ENCODE measurements at places on chromosomes 6 and 20. TPM values are rescaled to one million over a fixed set of nuclear protein-coding genes. Genes with fewer than 3 reads are reported as not detected.

DNA sequence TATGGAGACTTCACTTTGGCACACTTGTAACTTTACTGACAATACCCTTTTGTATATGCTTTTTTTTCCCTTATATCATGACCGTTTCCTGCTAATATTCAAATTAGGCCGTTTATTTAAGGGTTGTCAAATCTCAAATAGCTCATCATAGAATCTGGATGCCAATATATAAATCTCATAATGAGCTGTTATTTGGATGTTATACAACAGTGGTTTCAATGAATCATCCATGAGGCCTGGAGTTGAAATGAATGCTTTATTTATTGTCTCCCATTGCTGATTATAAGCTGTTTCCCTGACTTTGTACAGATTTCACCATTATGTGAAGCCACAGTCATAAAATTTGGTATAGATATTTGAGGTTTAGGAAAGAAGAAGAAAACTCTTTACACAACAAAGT, 256.1 kb downstream of the PLCB1 start:
- H3K36me3 ChIP-seq, result no peaks in the 10 kb centered on the region
- no peak overlapping the region for H3K27ac ChIP-seq
- H3K27me3 ChIP-seq, result no peaks in the 10 kb centered on the region
- H3K4me3 ChIP-seq, result no peak overlapping the region
- peaks cover 17% of the 10 kb centered on the region for H3K4me1 ChIP-seq
- no peak for DNase-seq

- H3K27me3 ChIP-seq, result no peaks in the 10 kb centered on the region
- no peak overlapping the region for H3K4me3 ChIP-seq
- peaks cover 6% of the 10 kb centered on the region for H3K36me3 ChIP-seq
- no peak overlapping the region for H3K27ac ChIP-seq
- DNase-seq, result no peak
Measured at GRCh38 chr6:45722876-45723275, 292.8 kb downstream of the CLIC5 start.

The RBL1 gene
- total RNA-seq, result 58.3 TPM

The COX4I2 gene
- not detected for total RNA-seq

- no peaks in the 10 kb centered on the region for H3K36me3 ChIP-seq
- no peak overlapping the region for H3K27ac ChIP-seq
- H3K4me1 ChIP-seq, result no peaks in the 10 kb centered on the region
- DNase-seq, result no peak
- no peak overlapping the region for H3K4me3 ChIP-seq
Measured at GRCh38 chr6:160956300-160957035, 35.1 kb upstream of the MAP3K4 start.

DNA sequence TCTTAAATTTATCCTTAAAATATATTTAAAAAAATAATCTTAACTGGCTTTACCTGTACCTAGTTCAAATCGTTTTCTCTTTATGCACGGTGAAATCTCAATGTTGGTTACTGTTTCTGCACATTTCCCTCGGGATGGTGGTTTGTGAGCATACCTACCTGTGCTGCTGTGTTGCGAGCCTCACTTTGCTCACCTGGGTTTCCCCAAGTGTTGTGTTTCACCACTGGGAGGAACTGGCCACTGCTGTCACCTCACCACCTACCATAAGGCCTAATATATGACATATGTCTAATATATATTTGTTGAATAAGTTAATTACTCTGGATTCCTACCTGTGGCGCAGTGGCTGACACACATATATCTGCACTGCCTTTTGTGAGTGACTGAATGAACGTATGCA, 493.5 kb upstream of the FLRT3 start:
- H3K4me1 ChIP-seq, result no peaks in the 10 kb centered on the region
- no peak overlapping the region for H3K27ac ChIP-seq
- H3K27me3 ChIP-seq, result no peaks in the 10 kb centered on the region
- DNase-seq, result no peak
- H3K36me3 ChIP-seq, result no peaks in the 10 kb centered on the region
- no peak overlapping the region for H3K4me3 ChIP-seq

The SLC22A7 gene
- total RNA-seq, result not detected

DNA sequence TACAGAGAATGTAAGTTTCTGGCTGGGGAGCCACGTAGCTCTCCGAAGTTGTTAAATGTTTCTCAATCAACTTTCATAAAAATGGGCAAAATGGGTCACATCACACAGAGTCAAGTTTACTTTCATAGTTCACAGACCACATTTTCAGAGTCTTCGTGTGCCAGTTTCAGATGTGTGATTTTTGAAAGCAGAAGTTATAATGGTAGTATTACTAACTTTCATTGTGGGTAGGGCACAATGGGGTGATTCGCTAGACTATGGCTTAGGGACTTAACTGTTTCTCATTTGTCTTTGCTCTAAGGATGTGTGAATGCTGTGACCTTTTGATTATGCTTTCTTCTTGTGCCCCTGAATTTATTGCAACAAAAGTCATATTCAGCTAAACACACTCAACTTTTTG, 109.0 kb upstream of the SUPT3H start:
- H3K27me3 ChIP-seq, result no peaks in the 10 kb centered on the region
- H3K4me3 ChIP-seq, result peak overlapping the region; percentile 50
- H3K4me1 ChIP-seq, result peaks cover 3% of the 10 kb centered on the region
- H3K27ac ChIP-seq, result no peak overlapping the region

The TBC1D32 gene
- total RNA-seq, result 11.8 TPM

The PLCB4 gene
- total RNA-seq, result not detected

DNA sequence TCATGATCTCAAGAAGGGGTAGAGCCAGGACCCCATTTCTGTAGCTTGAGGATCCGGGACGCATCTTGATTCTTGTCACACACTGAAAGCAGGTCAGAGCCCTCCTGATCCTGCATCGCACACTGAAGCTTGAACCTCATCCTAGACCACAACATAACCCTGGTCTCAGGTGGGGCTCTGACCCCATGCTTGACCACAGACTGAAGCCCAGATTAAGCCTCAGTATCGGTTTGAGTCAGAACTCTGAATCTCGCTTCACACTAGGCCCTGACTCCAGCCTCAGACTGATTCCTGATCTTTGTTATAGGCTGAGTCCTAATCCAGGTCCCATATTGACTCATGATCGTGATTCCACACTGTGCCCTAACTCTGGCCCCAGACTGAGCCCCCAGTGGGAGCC, 8.5 kb upstream of the RSPO4 start:
- no peak for DNase-seq
- no peaks in the 10 kb centered on the region for H3K4me1 ChIP-seq
- no peaks in the 10 kb centered on the region for H3K36me3 ChIP-seq
- no peak overlapping the region for H3K27ac ChIP-seq
- H3K27me3 ChIP-seq, result peaks cover 7% of the 10 kb centered on the region

GRCh38 chr6:111086685-111087084, 618 bp upstream of the SLC16A10 start:
- H3K4me3 ChIP-seq, result peak overlapping the region; percentile 64
- no peak for DNase-seq
- peaks cover 54% of the 10 kb centered on the region for H3K27me3 ChIP-seq

GRCh38 chr6:145681965-145682364, 53.4 kb downstream of the EPM2A start:
- H3K36me3 ChIP-seq, result peaks cover 15% of the 10 kb centered on the region
- H3K27ac ChIP-seq, result no peak overlapping the region
- no peaks in the 10 kb centered on the region for H3K4me1 ChIP-seq
- no peaks in the 10 kb centered on the region for H3K27me3 ChIP-seq
- no peak for DNase-seq

- H3K27me3 ChIP-seq, result no peaks in the 10 kb centered on the region
- H3K36me3 ChIP-seq, result peaks cover 6% of the 10 kb centered on the region
- peaks cover 18% of the 10 kb centered on the region for H3K4me1 ChIP-seq
Measured at GRCh38 chr20:23349338-23350195, 1.0 kb upstream of the NXT1 start.

DNA sequence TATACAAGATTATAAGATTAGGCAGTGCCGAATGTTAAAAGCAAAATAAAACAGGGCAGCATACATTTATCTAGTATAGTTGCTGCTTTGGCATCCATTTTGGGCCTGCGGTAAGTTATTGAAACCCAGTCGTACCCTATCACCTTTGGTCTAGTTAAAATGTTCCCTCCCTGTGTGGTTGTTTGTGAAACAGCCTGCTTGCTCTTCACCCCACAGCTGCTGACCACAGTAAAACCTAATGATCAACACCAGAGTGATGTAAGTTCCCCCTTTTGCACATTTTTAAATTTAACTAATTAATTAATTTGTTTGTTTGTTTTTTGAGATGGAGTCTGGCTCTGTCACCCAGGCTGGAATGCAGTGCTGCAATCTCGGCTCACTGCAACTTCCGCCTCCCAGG, 50.3 kb upstream of the TXNDC5 start:
- no peaks in the 10 kb centered on the region for H3K27me3 ChIP-seq
- no peaks in the 10 kb centered on the region for H3K4me1 ChIP-seq
- H3K36me3 ChIP-seq, result no peaks in the 10 kb centered on the region
- no peak for DNase-seq

The BAG2 gene
- 3.3 TPM for total RNA-seq

GRCh38 chr20:1448081-1448620, 18.5 kb downstream of the NSFL1C start:
- no peaks in the 10 kb centered on the region for H3K4me1 ChIP-seq
- no peak overlapping the region for H3K27ac ChIP-seq
- no peak for DNase-seq

The MEP1A gene
- not detected for total RNA-seq

DNA sequence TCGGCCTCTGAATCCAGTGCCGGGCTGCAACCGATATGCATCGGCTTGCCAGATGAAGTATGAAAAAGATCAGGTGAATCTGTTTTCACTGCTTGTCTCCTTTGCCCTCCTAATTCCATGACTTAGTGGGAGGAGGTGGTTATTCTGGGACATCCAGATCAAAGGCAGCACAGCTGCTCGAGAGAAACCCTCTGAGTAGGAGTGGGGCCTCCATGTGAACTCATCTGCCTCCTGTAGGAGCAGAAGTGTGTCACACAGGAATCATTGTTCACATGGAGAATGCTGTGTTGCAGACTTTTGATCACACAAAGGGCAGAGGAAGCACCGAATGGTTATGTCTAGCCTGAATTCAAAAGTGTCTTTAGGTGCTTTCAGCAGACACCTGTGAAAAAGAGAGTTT, 73.1 kb upstream of the SLC22A1 start:
- H3K4me3 ChIP-seq, result no peak overlapping the region
- peaks cover 67% of the 10 kb centered on the region for H3K36me3 ChIP-seq
- peaks cover 31% of the 10 kb centered on the region for H3K4me1 ChIP-seq

DNA sequence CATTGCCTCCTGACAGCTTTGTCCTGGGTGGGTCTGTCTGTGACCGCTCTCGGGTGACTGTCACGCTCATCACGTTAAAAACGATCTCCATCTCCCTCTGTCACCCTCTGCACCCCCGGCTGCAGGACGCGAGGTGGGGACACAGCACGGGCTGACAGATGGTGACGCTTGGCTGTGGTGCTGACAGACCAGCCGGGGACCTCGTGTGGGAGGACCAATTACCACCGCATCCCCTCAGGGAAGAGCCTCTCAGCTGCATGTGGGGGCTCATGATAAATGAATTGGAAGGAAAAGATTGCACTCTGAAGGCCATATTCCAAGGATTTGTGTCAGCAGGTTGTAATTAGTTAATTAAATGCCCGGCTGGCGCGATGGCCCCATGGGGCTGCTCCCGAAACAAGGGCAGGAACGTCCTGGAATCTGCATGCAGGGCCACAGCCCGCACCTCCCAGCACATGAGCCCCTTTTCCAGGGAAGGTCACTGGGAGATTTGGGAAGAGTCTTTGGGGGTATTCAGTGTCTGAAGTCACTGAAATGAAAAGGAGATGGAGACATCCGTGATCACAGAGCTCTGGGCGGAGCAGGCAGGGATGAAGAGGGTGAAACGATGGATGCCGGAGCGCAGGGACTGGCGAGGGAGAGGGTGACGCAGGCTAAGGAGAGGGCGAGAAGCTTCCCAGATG, 87.1 kb downstream of the ERMARD start:
- H3K4me3 ChIP-seq, result no peak overlapping the region
- H3K27ac ChIP-seq, result no peak overlapping the region
- H3K36me3 ChIP-seq, result no peaks in the 10 kb centered on the region
- H3K27me3 ChIP-seq, result peaks cover 25% of the 10 kb centered on the region
- no peaks in the 10 kb centered on the region for H3K4me1 ChIP-seq

The INSM1 gene
- total RNA-seq, result not detected

GRCh38 chr6:48511378-48511777, 400.4 kb upstream of the PTCHD4 start:
- peaks cover 4% of the 10 kb centered on the region for H3K36me3 ChIP-seq
- no peak overlapping the region for H3K4me3 ChIP-seq
- H3K27ac ChIP-seq, result no peak overlapping the region
- DNase-seq, result no peak
- H3K4me1 ChIP-seq, result no peaks in the 10 kb centered on the region

The NRSN1 gene
- total RNA-seq, result not detected

The TFB1M gene
- total RNA-seq, result 44.1 TPM

The RHAG gene
- not detected for total RNA-seq

- H3K4me1 ChIP-seq, result peaks cover 13% of the 10 kb centered on the region
- peaks cover 30% of the 10 kb centered on the region for H3K36me3 ChIP-seq
- H3K27me3 ChIP-seq, result no peaks in the 10 kb centered on the region
- peak overlapping the region; percentile 28 for H3K27ac ChIP-seq
- H3K4me3 ChIP-seq, result no peak overlapping the region
Measured at GRCh38 chr6:28900577-28901256, 23.1 kb downstream of the TRIM27 start.

- H3K4me3 ChIP-seq, result no peak overlapping the region
- DNase-seq, result no peak
- no peaks in the 10 kb centered on the region for H3K36me3 ChIP-seq
- no peaks in the 10 kb centered on the region for H3K4me1 ChIP-seq
- H3K27ac ChIP-seq, result no peak overlapping the region
Measured at GRCh38 chr6:84718038-84718955, 46.1 kb downstream of the TBX18 start.

- no peaks in the 10 kb centered on the region for H3K36me3 ChIP-seq
- H3K4me1 ChIP-seq, result no peaks in the 10 kb centered on the region
- no peak overlapping the region for H3K27ac ChIP-seq
- no peaks in the 10 kb centered on the region for H3K27me3 ChIP-seq
Measured at GRCh38 chr6:68473433-68474210, 161.5 kb upstream of the ADGRB3 start.

DNA sequence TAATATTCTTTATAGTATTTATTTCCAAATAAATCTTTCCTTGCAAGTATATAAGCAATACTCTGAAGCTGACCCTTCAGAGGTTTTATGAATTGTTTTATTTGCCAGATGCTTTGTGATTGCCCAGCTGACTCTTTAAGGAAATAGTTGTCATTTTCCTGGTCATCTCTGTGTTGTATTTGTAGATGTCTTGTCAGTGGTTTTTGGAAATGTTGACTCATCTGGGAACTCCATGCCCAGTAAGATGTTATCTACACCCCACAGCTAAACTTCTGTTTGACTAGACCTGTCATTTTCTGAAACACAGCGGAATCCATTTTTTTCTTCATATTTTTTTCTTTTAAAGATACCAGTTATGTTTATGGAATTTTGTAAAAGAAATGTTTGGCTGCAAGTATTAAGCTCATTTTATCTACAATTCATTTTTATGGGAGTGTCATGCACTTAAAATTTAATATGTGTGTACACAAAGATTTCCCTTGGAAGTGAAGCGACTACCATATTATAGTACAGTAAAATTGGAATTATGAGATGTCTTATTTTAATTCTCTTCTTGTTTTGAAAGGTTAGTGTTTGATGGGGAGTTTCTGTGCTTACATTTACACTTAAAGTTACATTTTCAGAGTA, 491.0 kb downstream of the NKAIN2 start:
- H3K27me3 ChIP-seq, result no peaks in the 10 kb centered on the region
- H3K36me3 ChIP-seq, result no peaks in the 10 kb centered on the region

The RPN2 gene
- total RNA-seq, result 259 TPM

Data from natural killer cell treated with Interleukin-12 subunit alpha and Interleukin-12 subunit beta and Interleukin-15 and Interleukin-18, amount 100 ng/mL, for 72 hours (primary cell).